ENCODE measurements at places on chromosomes 7 and 10. TPM values are rescaled to one million over a fixed set of nuclear protein-coding genes. Genes with fewer than 3 reads are reported as not detected.

DNA sequence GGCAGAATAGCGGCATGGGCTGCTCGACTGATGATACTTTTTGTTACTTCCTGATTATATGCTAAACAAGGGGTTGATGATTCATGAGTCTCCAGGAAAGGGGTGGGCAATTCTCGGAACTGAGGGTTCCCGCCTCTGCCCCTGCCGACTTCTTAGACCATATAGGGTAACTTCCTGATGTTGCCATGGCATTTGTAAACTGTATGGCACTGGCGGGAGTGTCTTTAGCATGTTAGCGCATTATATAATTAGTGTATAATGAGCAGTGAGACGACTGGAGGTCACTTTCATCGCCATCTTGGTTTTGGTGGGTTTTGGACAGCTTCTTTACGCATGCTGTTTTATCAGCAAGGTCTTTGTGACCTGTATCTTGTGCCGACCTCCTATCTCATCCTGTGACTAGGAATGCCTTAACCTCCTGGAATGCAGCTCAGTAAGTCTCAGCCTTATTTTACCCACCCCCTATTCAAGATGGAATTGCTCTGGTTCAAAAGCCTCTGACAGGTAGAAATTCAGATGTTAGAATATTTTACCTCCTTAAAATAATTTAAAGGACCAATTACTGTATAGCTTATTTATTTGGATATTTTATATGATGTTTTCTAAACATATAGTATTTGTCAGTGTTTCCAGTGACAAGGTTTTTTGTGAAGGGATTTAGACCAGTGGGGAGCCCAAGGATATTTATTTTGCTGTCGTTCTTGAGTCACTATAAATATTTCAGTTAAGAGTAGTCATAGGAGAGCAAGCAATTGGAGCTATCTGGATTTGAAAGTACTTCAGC lies 90.1 kb upstream of the PIK3CG start:
- H3K36me3 ChIP-seq = no peaks in the 10 kb centered on the region
- DNase-seq = no peak
- H3K27me3 ChIP-seq = no peaks in the 10 kb centered on the region
- H3K4me1 ChIP-seq = peaks cover 10% of the 10 kb centered on the region

Gene CTNNA3
- not detected for total RNA-seq

DNA sequence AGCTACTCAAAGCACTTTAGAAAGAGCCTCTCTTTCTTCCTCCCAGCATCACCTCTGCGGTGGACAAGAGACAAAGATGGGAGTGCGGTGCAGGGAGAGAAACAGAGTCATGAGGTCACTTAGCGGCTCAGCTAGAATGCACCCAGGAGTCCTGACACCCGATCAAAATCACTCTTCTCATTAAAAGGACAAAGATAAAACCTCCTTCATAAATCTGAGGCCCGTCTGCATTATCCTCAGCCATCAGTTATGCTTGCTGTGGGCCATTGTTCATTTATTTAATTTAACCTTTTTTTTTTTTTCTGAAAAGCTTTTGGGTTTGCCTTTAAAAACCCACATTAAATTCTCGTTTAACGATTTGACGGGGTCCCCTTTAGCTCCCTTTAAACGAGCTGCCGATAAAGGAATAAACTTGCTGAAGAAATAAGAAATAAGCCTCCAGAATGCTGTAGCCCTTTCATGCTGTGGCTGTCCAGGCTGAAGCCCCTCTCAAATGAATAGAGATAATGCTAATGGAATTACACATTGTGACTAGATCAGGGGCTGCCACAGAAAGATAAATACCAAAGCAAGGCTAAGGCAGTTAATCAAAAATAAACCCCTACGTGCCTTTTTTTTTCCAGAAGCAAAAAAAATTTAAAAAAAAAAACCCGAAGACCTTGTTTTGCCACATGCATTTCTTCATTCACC lies 16.1 kb upstream of the PLXNA4 start:
- no peaks in the 10 kb centered on the region for H3K36me3 ChIP-seq
- H3K27me3 ChIP-seq = no peaks in the 10 kb centered on the region
- H3K27ac ChIP-seq = no peak overlapping the region
- DNase-seq = no peak

DNA sequence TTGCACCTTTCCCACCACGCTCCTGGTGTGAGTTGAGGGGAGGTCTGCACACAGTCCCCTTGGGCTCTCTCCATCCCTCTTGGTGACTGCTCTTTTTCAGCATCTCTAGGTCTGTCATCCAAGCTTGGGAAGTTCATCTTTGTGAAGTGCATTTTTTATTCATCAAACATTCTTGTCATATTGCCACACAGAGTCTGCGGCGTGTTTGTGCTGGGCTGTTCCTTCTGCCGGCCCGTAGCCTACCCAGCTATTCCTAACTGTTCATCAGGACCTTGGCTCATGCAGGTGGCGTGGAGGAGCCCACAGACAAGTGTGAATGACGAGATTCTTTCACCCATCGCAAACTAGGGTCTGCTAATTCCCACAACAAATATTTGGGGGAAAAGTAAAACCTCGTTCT lies 164.8 kb downstream of the RTKN2 start:
- H3K4me1 ChIP-seq = peaks cover under 1% of the 10 kb centered on the region
- H3K36me3 ChIP-seq = no peaks in the 10 kb centered on the region
- H3K27me3 ChIP-seq = no peaks in the 10 kb centered on the region
- no peak overlapping the region for H3K27ac ChIP-seq
- no peak for DNase-seq

- H3K4me3 ChIP-seq = no peak overlapping the region
- no peaks in the 10 kb centered on the region for H3K27me3 ChIP-seq
- DNase-seq = no peak
- no peak overlapping the region for H3K27ac ChIP-seq
- H3K4me1 ChIP-seq = no peaks in the 10 kb centered on the region
- no peaks in the 10 kb centered on the region for H3K36me3 ChIP-seq
These were observed 78.7 kb downstream of the GATA3 start for GRCh38 chr10:8133146-8133545.
